ENCODE measurements at places on chromosomes 6 and 20.
A peak's percentile ranks its signal among the peaks of the same experiment; 100 is the strongest.

DNA sequence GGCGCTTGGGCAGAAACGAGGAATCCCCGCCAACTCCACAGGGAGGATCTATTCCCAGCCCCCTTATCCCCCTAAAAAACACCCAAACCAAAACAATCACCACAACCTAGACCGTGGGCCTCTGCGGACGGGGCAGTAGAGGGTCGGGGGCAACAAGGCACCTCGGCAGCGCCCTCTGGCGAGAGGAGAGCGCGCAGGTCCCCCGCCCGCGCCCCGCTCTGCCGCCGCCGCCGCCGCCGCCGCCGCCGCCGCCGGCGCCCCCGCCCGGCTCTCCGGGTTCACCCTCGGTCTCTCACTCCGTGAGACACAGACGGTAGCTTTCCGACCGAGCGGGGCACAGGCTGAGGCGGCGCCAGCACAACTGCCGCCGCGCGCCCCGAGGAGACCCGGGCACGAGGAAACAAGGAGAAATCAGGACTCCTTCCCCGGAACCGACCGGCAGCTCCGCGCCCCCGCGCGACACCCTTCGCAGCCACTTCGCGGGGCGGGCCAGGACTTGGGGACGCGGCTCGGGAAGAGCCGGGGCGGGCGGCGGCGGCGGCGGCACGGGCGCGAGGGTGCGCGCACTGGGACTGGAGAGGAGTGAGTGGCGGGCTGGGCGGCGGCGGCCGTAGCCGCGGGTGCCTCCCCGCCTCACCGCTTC is at the start of gene SLC35F1:
SLC35F1 (plus strand) TSS at position 307 of the 643 bp plus-strand sequence.
- DNase-seq, result no peak

DNA sequence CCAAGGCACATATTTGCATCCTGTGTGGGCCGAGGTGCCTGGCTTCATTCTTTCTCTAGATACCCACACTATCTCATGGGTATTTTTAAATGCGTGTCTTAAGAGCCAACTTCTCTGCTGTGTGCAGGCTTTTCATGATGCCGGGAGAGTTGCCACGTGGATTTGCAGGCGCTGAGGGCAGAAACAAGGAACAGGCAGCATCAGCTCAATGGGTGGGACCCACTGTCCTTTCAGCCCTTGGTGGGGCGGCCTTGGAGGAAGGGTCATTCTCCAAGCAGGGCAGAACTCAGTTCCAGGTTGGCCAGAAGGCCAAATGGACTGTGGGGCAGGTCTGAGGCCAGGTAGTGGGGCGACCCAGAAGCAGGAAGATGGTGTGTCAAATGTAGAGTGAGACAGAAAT is 84.7 kb downstream of the PHACTR3 start:
- DNase-seq, result no peak

- DNase-seq, result no peak
These were observed 36.7 kb upstream of the ASXL1 start for GRCh38 chr20:32321390-32321789.

DNA sequence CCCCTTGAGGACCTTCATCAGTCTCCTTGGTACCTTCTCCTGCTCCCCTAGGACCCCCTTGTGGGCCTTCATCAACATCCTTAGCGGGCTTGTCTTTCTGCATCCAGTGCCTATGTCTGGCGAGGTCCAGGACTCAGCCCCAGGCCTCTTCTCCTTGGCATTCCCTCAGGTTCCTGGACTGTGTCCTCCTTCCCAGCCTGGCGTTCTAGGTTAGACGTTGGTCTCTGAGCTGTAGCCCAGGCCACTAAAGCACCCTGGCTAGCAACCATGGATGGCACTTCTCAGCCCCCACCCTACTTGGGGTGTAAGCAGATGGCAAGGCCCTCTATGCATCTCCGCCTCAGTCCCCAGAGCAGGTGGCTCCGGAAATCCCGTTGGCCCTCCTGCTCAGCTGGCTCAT is 51.5 kb upstream of the NNAT start:
- DNase-seq, result no peak

GRCh38 chr20:21251278-21251677 is 51.9 kb upstream of the XRN2 start:
- no peak for DNase-seq

GRCh38 chr20:33009214-33010132 is 2.0 kb downstream of the BPIFB2 start:
- no peak for DNase-seq

GRCh38 chr6:149164199-149164750 is 153.2 kb upstream of the TAB2 start:
- DNase-seq, result no peak

DNA sequence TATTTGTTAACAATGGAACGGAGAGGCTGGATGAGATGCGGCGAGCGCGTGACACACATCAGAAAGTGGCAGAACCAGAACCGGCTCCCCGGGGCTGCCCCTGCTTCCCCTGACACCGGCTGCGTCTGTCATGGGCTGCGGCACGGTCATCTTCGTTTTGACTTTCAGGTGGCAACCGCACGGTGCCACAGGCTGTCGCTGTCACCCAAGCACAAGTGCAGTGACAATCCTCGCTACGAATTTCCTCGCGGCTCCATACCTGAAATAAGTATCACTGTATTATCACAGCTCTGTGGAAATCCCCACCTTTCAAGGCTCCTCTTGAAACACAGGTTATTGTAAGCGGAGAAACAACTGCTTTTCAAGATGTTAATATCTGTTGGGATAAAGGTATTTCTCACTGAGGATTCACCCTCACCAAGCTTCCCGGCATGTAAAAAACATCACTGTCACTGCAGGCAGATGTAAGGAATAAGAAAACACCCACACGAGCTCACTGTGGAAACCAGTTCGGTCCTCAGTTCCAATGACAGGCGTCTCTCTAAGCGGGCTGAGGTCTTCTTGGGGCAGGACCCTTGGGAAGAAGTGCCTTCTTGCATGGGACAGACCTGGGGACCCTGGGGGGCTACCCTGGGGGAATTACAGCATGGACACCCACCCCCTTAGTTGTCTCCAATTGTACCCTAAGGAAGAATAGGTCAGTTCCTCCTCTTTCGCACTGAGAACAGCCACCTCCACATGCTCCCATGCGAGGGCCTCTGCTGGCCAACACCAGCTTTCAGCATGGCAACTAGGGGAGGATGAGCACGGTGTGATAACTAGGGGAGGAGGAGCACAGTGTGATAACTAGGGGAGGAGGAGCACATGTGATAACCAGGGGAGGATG is 86.3 kb downstream of the DACT2 start:
- no peak for DNase-seq

DNA sequence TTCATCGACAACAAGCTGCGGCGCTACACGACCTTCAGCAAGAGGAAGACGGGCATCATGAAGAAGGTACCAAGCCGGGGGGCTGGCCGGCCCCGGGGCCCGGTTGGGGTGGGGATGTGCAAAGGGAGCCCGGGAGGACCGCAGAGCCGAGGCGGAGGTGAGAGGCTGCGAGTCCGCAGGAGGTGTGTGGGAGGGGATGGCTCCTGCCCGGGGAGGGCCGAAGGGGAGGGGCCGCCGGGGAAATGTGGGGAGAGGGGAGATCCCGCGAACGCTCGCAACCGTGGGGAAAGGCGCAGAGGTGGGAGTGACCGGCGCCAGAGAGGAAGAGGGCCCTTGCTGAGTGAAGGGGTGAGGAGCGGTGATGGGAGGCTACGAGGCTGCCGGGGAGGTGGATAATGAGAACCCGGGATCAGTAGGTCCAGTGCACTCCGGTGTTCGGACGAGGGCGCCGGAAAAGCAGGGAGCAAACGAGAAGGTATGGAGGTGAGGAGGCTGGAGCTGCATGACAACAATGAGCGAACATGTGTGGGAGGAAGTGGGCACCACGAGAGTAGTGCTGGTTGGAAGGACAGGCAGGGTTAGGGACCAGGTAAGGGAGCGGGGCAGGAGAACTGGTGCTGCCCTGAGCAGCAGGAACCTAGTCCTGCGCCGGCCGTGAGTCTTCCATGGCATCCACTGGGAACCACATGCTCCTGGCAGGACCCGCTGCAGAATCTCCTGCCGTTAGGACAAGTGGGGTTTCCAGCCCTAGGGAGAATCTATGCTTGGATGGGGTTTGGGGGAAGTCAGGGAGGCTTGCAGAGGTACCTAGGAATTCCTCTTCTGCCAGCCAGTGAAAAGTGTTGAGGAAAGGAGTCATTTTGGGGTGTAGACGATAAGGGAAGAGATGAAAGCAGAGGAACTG is 1.3 kb downstream of the SRF start:
- no peak for DNase-seq

DNA sequence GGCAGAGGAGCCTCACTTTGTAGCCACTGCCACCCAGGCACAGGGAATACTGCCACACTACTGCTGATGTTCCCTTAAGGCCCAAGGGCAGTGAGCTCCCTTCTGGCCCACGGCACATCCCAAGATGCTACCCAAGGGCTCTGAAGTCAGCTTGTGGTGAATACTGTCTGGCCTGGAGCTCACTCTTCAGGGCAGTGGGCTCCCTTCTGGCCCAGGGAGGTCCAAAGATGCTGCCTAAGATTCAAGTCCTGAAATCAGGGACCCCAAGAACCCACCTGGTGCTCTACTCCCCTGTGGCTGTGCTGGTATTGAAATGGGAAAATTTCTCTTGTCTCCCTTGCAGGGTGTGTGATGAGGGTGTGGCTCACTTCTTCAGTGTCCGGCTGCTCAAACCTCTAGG is 132.8 kb downstream of the TINAG start:
- no peak for DNase-seq

GRCh38 chr20:47872341-47872740 is 87.1 kb upstream of the SULF2 start:
- DNase-seq, result no peak

DNA sequence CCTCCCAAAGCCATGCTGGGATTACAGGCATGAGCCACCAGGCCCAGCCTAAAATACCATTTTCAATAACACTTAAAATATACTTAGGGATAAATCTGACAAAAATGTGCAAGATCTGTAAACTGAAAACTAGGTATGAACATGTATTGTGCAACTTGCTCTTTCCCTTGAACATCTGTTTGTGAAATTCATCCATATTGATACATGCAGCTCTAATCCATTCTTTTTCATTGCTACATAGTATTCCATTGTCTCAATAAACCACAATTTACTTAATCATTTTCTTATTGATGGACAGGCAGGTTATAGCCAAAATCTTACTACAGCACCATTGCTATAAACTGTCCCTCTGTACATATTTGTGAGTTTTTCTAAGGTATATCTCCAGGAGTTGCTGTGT is 4.7 kb upstream of the SLC22A16 start:
- DNase-seq, result no peak

DNA sequence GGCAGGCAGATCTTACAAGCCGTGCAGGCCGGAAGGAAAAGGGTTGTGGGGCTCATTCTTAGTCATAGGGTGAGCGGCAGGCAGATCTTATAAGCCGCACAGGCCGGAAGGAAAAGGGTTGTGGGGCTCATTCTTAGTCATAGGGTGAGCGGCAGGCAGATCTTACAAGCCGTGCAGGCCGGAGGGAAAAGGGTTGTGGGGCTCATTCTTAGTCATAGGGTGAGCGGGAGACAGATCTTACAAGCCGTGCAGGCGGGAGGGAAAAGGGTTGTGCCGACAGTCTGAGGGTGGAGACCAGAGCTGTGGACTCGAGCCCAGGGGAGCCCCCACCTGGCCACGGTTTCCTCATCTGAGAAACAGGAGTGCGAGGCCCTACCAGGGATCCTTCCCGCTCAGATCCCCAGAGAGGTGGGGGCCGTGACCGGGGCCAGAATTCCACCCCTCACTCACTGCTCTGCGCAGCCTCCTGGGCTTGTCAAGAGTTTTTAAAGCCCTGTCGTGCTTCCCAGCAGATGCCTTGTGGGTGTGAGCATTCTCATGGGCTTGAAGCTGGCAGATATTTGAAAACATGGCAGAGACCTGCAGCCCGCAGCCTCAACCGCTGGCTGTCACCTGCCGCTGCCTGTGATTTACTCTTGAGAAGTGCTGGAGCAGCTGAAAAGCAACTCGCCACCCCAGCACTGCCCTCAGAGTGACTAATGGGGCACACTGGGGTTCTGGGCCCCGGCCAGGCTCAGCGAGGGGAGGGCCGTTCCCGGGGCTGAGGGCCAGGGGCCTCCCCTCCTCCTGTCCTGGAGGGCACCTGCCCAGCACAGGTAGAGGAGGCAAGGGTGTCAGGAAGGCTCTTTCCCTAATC is 31.9 kb downstream of the NTSR1 start:
- peak; percentile 28 for DNase-seq

DNA sequence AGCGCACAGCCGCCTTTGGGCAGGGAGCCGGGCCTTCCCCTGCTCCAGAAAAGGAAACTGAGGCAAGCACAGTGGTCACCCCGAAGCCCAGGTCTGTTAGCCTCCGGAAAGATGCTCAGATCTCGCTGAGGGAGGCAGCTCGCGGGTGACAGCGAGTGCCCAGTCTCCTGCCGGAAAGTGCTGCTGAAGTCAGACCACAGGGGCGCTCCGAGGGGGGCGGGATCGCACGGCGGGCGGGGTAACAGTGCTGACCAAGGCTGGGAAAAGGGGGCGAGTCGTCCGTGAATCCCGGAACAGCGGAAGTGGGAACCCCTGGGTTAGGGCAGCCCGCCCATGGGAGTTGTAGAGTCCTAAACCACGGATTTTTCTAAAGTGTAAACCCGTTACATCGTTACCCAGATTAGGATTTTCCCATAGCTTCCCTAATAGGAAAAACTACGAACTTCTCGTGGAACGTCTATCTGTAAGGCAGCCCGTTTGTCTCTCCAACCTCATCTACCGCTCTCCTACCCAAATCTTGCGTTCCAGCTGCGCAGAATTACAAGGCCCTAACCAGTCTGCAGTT is 504 bp downstream of the VPS16 start:
- DNase-seq, result peak; percentile 34

DNA sequence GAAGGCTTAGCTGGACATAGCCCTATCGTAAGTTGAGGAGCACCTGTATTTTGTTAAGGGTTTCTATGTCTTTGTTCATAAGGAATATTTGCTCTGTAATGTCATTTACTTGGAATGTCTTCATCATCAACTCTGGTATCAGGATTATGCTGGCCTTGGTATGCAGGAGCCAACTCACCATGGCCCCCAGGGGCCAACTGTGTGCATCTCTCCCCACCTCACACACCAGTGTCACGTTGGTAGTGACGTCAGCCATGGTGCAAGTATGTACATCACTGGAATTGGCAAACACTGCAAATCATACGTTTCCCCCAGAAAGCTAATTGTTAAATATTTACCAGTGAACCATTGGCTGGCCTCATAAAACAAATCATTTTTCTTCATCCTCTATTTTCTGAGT is 70.8 kb downstream of the YTHDF1 start:
- DNase-seq, result no peak

- DNase-seq, result no peak
These were observed 42.5 kb downstream of the SESN1 start for GRCh38 chr6:109052018-109052651.

DNA sequence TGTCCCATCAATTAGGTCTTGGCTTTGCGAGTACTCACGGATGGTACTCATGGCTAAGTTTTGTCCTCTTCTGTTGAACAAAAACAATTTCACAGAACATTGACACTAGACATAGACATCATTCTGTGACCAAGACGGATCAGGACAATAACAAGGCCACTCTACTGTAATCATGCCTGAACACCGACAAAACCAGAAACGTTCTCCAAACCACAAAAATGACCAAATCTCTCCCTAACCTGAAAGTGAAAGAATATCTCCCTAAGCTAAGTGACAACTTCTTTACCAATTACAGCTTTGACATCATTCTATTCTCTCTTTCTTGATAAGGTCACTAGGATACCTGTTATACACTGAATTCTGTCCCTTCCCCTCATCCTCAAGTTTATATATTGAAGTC is 40.0 kb upstream of the SLC2A12 start:
- no peak for DNase-seq

Measured in AG09319 (cell line).